GM19239 (cell line): ENCODE measurements at places on chromosomes 11 and 22.

GRCh38 chr11:85779956-85780640, 30.8 kb downstream of the SYTL2 start:
- DNase-seq = no peak

DNA sequence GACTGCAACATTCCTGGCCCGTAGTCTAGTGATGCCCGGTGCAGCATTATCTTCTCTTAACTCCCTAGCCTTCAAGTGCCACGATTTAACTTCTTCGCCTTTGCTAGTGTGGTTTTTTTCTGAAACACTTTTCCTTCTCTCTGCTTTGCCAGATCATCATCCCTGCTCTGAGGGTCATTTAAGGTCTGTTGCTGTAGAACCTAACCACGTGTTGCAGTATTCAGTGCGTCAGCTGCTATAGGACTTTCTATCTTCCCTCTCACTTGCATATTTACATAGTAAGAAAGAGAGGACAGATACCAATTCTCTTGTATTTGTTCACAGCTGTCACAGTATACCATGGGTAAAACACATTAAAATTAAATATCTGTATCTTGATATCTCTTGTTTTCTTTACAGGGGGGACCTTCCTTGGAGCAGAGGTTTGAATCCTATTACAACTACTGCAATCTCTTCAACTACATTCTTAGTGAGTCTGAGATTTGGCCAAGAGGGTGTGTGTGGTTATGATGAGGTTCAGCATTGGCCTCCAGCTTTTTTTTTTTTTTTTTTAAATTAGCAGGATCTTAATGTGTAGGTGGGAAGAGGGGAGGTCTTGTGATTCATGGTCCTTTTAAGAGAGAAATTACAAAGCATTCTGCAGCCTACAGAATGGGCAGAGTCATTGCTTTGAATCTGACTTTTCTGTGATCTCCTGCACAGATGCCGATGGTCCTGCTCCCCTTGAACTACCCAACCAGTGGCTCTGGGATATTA, 13.5 kb downstream of the EIF3L start:
- no peak for DNase-seq

GRCh38 chr11:27427183-27427980, 45.2 kb downstream of the LGR4 start:
- DNase-seq = no peak

- DNase-seq = no peak
These were observed 336.5 kb downstream of the MIAT start for GRCh38 chr22:26993886-26994285.

DNA sequence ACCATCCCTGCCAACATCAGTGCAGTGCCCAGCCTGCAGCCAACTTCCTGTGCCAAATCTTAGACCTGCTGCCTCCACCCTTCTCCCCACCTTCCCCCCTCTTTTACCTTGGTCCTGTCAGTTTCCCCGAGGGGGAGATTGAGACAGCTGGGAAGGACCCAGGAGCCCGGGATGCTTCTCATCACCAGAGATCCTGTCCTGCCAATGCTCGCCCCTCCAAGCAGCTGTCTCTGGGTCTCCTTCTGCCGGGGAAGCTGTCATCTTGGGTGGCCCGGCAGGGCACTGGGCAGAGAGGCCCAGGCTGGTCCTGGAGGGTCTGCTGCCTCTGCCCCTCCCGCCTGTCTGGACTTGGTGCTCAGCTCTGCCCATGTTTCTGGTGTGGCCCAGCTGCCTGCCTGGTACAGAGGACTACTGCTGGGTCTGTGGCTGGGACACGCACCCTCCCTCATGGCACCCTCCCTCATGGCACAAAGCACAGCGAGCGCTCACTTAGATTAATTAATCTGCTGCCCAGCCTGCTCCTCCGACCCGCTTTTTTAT, 60.4 kb upstream of the THY1 start:
- no peak for DNase-seq

- DNase-seq = no peak
These were observed 896.9 kb downstream of the KCNA4 start for GRCh38 chr11:29119707-29120618.

DNA sequence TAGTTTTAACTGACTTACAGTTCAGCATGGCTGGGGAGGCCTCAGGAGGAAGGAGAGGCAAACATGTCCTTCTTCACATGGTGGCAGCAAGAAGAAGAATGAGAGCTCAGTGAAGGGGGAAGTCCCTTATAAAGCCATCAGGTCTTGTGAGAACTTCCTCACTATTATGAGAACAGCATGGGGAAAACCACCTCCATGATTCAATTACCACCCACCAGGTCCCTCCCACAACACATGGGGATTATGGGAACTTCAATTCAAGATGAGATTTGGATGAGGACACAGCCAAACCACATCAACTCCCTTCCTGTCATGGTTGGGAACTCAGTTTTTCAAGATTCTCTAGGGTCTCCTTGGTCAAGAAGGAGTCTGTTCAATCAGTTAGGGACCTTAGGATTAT, 432.9 kb upstream of the CNTN5 start:
- no peak for DNase-seq

GRCh38 chr11:62427630-62428233, 8.9 kb downstream of the SCGB1A1 start:
- no peak for DNase-seq

GRCh38 chr11:40095446-40095845, 1364.0 kb downstream of the LRRC4C start:
- no peak for DNase-seq

- no peak for DNase-seq
These were observed 72.4 kb downstream of the TEAD1 start for GRCh38 chr11:12746593-12747097.

- no peak for DNase-seq
These were observed 656 bp downstream of the SRRD start for GRCh38 chr22:26484360-26484706.
